CD4-positive, alpha-beta T cell treated with Interleukin-1 beta for 1 hour (primary cell): ENCODE measurements at places on chromosomes 7 and 10.

- DNase-seq: no peak
Measured at GRCh38 chr7:147510923-147511322, 1079.6 kb upstream of the C7orf33 start.

GRCh38 chr10:119997429-119997828, 104.9 kb downstream of the SEC23IP start:
- DNase-seq: no peak

DNA sequence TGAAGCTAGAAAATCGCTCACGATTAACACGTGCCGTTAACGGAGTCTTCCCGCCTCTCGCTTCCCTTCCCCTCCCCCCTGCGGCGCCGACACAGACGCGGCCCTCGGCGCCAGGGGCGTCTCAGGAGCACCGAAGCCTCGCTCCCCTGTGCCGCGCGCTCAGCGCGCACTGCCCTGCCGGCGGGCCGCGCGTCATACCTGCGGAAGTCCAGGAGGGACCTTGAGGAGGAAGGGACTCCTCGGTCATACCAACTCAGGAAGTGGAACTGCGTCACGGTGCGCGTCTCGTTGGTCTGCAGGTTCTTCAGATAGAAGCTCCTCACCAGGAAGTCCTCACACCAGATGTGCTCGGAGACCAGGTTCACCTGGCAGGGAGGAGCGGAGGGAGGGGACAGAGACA, 239.6 kb downstream of the DNAJB6 start:
- DNase-seq: peak; percentile 85

- DNase-seq: no peak
Measured at GRCh38 chr10:32889631-32890212, 68.3 kb downstream of the ITGB1 start.

DNA sequence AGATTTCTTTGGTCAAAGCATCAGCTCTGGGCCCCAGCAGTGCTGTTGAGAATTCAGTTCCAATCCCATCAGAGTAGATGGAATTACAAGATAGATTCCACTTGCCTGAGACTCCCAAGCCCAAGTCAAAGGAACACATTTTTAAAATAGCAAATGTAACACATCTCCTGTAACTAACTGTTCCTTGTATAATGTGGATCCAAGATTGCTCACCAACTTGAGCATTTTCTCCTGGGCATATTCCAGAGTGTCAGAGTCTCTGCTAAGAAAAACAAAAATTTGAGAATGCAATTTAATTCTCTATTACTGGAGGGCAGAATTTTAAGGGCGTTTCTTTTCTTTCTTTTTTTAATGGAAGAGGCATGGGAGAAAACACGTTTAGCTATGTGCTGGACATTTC, 136.7 kb downstream of the NEBL start:
- DNase-seq: no peak

DNA sequence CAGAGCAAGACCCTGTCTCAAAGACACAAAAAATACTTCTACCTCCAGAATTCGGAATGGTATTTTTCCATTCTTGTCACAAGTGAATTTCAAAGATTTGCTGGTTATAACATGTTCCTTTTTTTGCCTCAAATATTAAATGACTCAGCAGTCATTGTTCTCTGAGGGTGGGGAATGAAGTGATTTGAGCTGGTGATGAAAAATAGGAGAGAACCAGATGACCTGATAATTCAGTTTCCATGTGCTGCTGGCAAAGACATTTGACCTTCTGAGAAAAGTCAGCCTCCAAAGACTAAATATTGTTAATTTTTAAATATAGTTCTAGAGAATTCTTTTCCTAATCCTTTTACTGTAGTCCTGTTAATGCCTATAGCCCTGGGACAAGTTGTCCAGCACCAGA, 78.9 kb downstream of the CACNB2 start:
- no peak for DNase-seq

- no peak for DNase-seq
Measured at GRCh38 chr10:93590638-93591037, 10.4 kb downstream of the RBP4 start.

- DNase-seq: no peak
Measured at GRCh38 chr7:24717247-24717622, 40.0 kb downstream of the GSDME start.

GRCh38 chr7:17181482-17181881, 117.0 kb upstream of the AHR start:
- DNase-seq: no peak

DNA sequence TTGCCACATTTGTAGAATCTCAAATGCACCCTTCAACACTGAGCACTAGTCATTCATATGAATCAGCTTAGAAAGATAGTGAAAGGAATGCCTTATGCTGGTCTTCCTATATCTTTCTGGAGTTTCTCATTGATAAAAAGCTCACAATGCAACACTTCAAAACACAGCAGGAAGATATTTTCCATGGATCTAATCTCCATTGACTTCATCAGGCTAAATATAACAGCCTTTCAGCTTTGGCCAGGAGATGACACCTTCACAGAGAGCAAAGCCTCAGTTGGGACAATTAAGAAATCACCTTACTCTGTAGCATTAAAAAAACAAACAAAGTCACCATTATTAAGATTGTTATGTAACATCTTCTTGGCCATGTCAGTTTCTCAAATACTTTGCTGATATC, 6.7 kb downstream of the NRP1 start:
- DNase-seq: no peak

GRCh38 chr7:4022265-4022664, 659.8 kb upstream of the FOXK1 start:
- no peak for DNase-seq

DNA sequence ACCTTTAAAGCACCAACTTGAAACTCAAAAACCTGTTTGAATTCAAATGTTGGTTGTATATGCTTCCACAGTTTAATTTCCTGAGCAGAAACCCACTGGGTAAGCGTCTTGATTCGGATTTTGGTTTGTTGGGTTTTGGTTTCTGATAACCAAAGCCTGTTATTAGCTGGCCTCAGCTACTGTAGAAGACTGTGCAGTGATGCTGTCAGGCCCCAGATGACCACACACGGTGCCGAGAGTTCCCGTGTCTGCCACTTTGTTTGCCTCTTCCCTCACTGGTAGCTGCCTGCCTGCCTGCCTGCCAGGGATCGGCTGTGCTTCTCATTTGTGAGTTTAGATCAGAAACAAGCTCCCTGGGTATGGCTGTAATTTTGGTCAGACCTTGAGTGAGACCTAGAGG, 5.6 kb downstream of the MDH2 start:
- DNase-seq: no peak

DNA sequence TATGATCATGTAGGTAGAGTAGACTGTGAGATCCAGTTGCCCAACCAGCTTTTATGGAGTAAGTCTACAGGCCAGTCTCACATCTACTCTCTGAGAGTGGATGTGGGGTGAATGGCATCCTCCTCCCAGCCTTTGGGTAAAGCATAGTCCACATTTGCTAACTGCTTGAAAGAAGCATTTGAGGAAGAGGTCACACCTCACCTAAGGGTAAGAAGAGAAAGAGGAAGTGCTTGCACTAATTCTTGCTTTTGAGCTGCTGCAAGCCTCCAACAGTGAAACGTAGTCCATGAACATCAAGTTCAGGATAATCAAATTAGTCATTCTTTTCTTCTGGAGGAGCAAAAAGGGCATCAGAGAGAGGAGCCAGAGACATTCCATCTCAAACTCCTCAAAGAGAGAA, 93.9 kb upstream of the AGR3 start:
- no peak for DNase-seq

DNA sequence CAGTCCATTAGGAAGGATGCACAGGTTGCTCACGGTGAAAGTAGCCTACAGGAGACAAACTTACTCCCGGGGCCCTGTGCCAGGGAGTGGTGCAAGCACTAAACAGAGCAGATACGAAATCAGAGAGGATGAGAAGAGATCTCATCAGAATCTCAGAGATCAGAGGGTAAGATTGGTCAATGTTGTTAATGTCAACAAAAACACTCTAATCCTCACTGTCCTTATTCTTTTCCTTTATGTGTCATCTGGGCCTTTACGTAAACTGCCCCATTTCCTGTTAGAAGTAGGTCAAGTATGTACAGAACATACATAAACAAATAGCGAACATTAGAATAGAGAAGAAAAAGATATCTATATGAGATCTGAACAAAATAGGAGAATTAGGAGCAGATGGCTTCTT, 163.1 kb downstream of the PPP1R17 start:
- DNase-seq: no peak

- no peak for DNase-seq
Measured at GRCh38 chr10:69647819-69648218, 17.8 kb downstream of the FAM241B start.

DNA sequence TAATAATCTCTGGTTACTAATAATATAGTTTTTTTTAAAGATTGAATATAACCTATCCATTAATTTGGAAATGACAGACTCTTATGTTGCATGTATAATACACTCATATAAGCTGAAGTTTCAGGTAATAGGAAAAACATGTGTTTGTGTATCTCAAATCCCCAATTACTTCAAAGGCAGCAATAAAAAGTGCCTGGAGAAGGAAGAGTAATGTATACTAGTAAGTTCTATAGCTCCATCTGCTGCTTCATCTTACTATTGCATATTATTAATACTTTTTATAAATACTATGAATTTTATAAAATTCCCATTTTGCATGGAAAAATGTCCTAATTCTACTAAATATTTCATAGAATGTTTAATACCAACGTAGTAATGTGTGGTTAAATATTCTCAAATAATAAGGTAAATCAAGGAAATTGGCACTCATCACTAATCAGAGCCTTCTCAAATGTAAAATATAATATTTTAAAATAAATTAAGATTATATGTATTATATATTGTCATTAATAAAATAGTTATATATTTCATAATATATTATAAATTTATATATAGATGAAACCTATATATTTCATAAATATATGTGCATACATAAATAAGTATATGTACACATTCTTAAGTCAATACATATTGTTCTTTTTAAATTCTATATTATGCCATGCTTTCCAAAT, 311.9 kb downstream of the HGF start:
- DNase-seq: no peak

GRCh38 chr7:96679886-96680285, 29.8 kb downstream of the SEM1 start:
- DNase-seq: no peak

GRCh38 chr7:131546126-131546525, 10.3 kb downstream of the PODXL start:
- DNase-seq: no peak

DNA sequence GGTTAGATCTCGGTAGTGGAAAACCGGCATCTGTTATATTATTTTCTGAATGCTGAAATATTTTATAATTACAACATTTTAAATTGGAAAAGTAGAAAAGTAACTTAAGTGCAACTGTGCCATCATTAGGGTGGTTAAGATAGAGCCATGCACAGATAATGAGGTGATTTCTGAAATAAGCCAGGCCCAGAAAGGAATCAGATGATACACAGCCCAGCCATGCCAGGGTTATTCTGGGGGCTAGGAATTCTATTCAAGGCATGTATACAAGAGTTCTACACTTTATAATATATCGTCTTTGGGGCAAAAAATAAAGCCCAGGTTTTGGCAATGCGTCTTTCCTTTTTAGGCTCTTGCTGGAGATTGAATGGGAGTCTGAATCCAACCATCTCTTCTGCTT, 128.7 kb downstream of the ITGB8 start:
- no peak for DNase-seq

GRCh38 chr10:11440250-11441150, 170.9 kb downstream of the USP6NL start:
- DNase-seq: no peak

DNA sequence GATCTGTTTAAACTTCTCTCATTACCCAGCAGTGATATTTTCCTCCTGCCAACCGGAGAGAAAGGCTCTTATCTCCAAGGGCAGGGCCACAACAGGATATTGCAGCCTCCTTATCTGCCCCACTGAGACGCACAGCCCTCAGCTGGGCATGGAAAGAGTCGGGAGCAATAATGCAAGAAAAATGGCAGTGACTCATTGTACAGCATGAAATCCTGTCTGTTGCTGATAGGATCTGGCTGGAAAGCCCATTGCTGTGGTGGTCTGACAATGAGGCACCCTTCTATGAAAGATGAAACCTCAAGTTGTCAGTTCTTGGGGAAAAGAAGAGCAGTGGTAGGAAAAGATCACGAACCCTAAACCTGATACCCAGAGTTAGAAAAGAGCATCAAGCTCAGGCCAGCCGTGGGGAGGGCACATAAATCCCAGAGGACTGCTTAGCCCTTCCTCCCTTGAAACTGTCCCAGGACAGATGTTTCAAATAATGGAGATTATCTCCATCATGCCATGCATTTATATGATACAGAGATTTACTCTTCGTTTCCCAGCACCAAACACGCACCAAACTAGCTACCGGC, 47.0 kb upstream of the FIGNL1 start:
- DNase-seq: no peak

GRCh38 chr10:131312478-131312836, 936 bp upstream of the TCERG1L start:
- DNase-seq: no peak

GRCh38 chr10:98338896-98339295, 70.9 kb upstream of the LOXL4 start:
- DNase-seq: no peak

GRCh38 chr10:90130321-90131086, 429.1 kb downstream of the KIF20B start:
- no peak for DNase-seq

DNA sequence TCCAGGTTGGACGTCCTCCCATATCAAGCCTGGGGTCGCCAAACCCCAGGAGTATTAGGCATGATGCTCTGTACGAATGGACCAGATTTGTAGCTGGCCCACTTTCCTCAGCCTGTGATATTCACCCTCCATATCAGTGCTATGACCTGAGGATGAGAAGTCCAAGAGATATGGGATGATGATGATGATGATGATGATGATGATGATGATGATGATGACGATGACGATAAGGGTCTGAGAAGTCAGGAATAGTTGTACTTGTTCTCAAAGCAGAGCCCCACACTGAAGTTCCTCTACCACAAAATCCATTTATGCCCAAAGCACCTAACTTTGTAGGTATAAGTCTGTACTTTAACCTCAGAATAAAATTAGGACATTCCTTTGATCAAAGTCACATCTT, 50.7 kb downstream of the AMPH start:
- no peak for DNase-seq

GRCh38 chr7:17488829-17489228, 190.4 kb downstream of the AHR start:
- no peak for DNase-seq

GRCh38 chr7:65962033-65962432, 20.0 kb downstream of the GUSB start:
- DNase-seq: no peak
